ENCODE measurements at places on chromosomes 7 and 10. TPM values are rescaled to one million over a fixed set of nuclear protein-coding genes. Genes with fewer than 3 reads are reported as not detected.

- no peak for DNase-seq
Measured at GRCh38 chr7:28161331-28161730, 19.3 kb downstream of the JAZF1 start.

GRCh38 chr10:23648618-23649017 lies 209.7 kb downstream of the OTUD1 start:
- DNase-seq: no peak

DNA sequence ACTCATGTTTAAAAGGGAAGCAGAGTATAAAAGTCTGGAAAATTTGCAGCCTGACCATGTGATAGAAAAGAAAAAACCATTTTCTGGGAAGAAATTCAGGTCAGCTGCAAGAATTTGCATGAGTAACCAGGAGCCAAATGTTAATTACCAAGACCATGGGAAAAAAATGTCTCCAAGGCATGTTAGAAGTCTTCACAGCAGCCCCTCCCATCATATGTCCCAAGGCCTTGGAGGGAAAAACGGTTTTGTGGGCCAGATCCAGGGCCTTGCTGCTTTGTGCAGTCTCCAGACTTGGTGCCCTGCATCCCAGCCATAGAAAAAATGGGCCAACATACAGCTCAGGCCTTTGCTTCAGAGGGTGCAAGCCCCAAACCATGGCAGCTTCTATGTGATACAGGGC lies 1019.6 kb upstream of the SORCS1 start:
- no peak for DNase-seq

Gene ACBD7
- 2.1 TPM for total RNA-seq

DNA sequence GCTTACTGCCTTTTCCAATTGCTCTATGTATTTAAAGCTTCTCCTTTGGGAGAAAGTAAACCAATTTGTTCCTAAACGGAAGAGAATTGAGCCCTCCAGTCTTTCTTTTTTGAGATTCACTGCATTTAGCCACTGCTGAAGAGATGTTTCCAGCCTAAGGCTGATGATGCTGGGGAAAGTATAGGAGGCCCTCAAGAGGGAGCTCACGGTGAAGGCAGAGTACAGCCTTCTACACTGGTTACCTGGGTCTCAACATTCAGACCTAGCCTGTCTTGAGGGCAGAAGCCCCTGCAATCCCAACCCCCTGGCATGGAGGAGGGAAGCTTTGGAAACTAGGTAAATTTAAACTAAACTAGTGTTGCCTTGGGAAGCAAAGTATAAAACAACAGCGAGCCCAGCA lies 316.7 kb upstream of the TPK1 start:
- DNase-seq: no peak

DNA sequence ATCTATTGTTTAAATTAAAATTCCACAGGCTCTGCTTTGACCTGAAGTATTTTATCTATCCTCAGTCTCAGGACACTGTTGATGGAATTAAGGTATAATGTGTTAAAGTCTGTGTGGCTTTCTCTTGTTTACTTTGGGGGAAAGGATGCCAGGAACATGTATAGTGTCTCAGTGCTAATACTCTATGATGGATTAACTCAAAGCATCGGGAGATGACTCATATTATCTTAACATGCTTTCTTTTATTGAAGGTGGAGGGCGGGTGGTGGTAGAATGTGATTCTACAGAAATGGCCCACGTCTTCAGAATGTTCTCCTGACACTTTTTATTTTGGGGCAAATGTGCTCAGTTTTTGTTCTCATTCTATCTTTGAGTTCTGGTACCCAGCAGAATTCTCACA lies 189.0 kb downstream of the ANKRD30A start:
- DNase-seq: no peak
